ENCODE measurements at places on chromosomes 2 and 18. TPM values are rescaled to one million over a fixed set of nuclear protein-coding genes. Genes with fewer than 3 reads are reported as not detected.
A peak's percentile ranks its signal among the peaks of the same experiment; 100 is the strongest.

LYG2 gene
- not detected for polyA plus RNA-seq

RAPGEF4 gene
- polyA plus RNA-seq: 1.3 TPM

DNA sequence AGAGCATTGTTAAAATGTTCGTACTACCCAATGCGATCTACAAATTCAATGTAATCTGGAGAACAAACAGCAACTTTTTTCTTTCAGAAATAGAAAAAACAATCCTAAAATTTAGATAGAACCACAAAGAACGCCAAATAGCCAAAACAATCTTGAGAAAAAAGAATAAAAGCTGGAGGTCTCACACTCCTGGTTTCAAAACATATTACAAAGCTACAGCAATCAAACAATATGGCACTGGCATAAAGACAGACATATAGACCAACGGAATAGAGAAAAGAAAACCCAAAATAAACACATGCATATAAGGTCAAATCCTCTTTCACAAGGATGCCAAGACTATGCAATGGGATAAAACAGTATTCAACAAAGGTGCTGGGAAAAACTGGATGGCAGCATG is 74.5 kb downstream of the MAP4K3 start:
- H3K4me1 ChIP-seq: no peaks in the 10 kb centered on the region
- DNase-seq: no peak
- H3K27me3 ChIP-seq: no peaks in the 10 kb centered on the region
- no peak overlapping the region for H3K27ac ChIP-seq
- H3K36me3 ChIP-seq: no peaks in the 10 kb centered on the region
- H3K4me3 ChIP-seq: no peak overlapping the region

GRCh38 chr2:212078103-212078502 is 460.5 kb downstream of the ERBB4 start:
- DNase-seq: no peak
- no peaks in the 10 kb centered on the region for H3K36me3 ChIP-seq
- no peak overlapping the region for H3K27ac ChIP-seq
- H3K4me3 ChIP-seq: no peak overlapping the region
- no peaks in the 10 kb centered on the region for H3K4me1 ChIP-seq

G6PC2 gene
- not detected for polyA plus RNA-seq

- peaks cover 4% of the 10 kb centered on the region for H3K4me1 ChIP-seq
- H3K4me3 ChIP-seq: peak overlapping the region; percentile 84
- peak overlapping the region; percentile 95 for H3K27ac ChIP-seq
- no peaks in the 10 kb centered on the region for H3K27me3 ChIP-seq
- no peak for DNase-seq
- H3K36me3 ChIP-seq: no peaks in the 10 kb centered on the region
Measured at GRCh38 chr2:95122197-95122551, 566 bp upstream of the MRPS5 start.

DNA sequence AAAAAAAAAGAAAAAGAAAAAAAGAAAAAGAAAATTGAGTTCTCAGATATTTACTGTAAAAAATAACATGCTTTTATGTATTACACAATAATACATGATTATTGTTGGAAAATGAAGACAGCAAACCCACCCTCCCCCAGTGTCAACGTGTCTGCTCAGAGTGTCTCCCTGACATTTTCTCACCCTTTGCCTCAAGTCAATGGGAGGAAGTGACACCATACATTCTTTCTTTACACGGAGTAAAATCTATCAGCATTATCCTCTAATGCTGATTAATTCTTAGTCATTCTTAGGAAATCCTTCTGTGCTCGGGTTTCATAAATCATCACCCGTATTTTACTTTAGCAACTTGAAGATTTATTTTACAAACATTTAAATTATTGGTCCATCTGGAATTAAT is 32.0 kb downstream of the CTAGE1 start:
- no peaks in the 10 kb centered on the region for H3K36me3 ChIP-seq
- H3K27me3 ChIP-seq: no peaks in the 10 kb centered on the region
- H3K4me1 ChIP-seq: peaks cover 16% of the 10 kb centered on the region
- no peak overlapping the region for H3K27ac ChIP-seq
- DNase-seq: no peak

DNA sequence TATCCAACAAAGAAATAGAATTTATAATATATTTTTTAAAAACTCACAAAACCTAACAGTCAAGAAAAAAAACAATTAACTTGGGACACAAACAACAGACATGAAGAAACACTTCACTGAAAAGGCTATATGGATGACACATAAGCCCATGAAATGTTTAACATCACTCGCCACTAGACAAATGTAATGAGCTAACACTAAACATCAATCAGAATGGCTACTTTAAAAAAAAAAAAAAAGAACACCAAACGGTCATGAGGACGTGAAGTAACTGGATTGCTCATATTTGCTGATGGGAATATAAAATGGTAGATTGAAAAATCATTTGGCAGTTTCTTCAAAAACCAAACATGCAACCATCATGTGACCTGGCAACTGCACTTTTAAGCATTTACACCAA is 97.3 kb upstream of the RGPD4 start:
- H3K4me1 ChIP-seq: no peaks in the 10 kb centered on the region
- DNase-seq: no peak
- H3K36me3 ChIP-seq: no peaks in the 10 kb centered on the region

DNA sequence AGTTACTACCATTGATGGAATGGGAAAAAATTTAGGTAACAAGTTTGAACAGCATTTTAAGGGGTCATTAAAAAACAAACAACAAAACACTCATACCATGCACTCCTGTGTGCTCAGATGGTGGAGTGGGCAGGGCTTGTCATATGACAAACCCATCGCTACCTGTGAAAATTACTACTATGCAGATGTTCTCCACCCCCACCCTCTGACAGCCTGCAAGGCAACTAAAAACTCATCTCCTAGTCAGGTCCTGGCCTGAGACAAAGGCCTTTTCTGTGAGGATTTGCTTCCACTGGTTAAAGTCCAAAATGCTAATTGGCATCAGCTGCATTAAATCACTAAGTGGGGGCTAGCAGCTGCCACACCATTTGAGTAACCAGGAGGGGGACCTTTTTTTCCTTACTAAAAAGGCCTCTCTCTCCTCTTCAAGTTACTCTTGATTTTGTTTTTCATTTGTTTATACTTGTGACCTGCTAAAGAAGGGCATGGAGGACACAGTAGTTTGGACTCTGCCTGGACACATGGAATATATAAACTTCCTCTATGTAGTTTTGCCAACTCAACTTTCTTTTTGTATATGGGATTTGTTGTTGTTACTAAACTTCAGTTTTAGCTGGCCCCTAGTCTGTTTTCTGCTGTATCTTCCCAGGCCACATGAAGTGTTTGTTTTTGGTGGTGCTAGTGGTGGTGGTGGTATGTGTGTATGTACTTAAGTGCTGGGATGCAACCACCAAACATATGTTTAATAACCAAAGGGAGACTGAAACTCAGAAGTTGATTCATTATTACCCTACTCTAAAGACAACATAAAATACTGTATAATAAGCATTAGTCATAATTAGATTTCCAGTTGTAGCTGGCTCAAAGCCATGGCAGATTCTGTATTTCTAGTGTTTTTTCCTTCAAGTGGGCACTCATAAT is 121.3 kb downstream of the MAP4K4 start:
- H3K27ac ChIP-seq: no peak overlapping the region
- H3K4me1 ChIP-seq: peaks cover 86% of the 10 kb centered on the region
- H3K27me3 ChIP-seq: no peaks in the 10 kb centered on the region
- no peak for DNase-seq
- H3K36me3 ChIP-seq: no peaks in the 10 kb centered on the region

GRCh38 chr2:124283096-124283495 is 258.0 kb downstream of the CNTNAP5 start:
- no peaks in the 10 kb centered on the region for H3K36me3 ChIP-seq
- H3K27me3 ChIP-seq: no peaks in the 10 kb centered on the region
- H3K4me3 ChIP-seq: no peak overlapping the region
- no peak overlapping the region for H3K27ac ChIP-seq

DNA sequence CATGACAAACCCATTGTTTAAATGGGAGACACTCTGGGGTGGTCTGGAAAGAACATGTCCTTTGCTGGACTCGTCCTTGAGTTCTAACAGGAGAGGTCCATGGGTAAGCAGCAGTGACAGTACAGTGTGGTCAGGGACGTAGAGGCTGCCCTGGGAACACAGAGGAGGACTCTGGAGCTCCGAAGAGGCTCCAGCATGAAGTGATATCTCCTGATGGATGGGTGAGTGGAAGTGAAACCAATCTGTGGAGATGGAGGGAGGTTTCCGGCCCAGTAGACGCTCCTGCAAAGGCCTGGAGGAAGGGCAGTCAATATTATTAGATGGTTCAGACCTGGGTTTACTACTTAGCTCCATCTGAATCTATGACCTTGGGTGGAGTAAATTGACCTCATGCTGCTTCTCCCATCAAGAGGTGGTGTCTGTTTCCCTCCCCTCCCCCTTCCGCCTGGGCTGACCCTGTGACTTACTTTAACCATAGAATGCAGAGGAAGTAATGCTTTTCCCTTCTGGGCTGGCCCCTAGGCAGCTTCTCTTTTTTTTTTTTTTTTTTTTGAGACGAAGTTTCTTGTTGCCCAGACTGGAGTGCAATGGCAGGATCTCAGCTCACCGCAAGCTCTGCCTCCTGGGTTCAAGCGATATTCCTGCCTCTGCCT is 2.3 kb upstream of the TFCP2L1 start:
- no peak overlapping the region for H3K27ac ChIP-seq
- H3K36me3 ChIP-seq: no peaks in the 10 kb centered on the region
- peaks cover 13% of the 10 kb centered on the region for H3K4me1 ChIP-seq
- no peak for DNase-seq
- peaks cover 14% of the 10 kb centered on the region for H3K27me3 ChIP-seq

- H3K36me3 ChIP-seq: no peaks in the 10 kb centered on the region
- H3K4me3 ChIP-seq: no peak overlapping the region
- no peak for DNase-seq
- H3K27me3 ChIP-seq: no peaks in the 10 kb centered on the region
- H3K27ac ChIP-seq: no peak overlapping the region
- peaks cover 4% of the 10 kb centered on the region for H3K4me1 ChIP-seq
Measured at GRCh38 chr2:28142386-28142785, 250.3 kb upstream of the FOSL2 start.

HRH4 gene
- not detected for polyA plus RNA-seq

RBKS gene
- polyA plus RNA-seq: 1.3 TPM

DNA sequence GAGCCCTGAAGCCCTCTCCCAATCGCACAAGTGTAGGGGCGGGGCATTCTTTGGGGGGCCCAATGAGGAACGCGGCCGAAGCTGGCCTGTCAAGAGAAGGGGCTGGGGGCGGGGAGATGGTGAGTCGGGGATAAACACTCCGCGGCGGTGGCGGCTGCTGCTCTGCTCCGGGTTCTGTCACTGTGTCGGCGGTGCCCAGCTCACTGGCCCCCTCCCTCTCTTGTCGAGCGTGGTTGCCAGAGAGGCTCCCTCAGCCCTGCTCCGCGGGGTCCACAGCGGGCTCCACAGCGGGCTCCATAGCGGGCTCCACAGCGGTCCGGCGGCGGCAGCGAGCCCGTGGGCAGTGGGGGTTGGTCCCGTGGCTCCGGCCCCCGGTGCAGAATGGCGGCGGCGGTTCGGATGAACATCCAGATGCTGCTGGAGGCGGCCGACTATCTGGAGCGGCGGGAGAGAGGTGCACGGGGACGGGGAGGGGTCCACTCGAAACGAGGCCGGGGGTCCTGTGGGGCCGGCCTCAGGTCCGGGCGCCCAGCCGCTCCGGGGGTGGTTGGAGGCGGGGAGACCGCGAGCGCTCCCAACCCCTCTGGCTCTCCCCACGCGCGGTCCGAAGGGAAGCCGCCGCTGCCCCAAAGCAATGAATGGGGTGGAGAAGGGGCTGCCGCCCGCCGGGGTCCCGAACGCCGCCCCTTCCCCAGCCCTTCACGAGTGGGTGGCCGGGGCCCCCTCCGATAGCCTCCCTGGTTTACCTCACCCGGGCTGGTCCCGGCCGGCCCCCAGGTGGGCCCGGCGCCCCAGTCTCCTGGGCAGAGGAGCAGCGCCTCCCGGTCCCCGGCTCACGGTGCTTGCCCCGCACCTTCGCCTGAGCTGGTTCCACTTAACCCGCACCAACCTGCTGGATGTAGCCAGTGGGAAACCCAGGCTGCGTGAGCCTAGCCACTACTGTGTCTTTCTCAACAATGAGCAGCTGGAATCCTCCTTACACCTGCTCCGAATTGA is at the start of gene MXD1:
TSS of gene MXD1 (plus strand) at position 160 of the 996 bp plus-strand sequence. CDS start at position 382, 222 bp downstream.
- H3K27ac ChIP-seq: peak within 1 kb of the TSS; percentile 96
- H3K27me3 ChIP-seq: no peaks in the 10 kb centered on the region
- peaks cover 8% of the 10 kb centered on the region for H3K4me1 ChIP-seq

HOXD3 gene
- 0.04 TPM for polyA plus RNA-seq

RNF152 gene
- polyA plus RNA-seq: 3.9 TPM

GRCh38 chr2:210049831-210050230 is 47.4 kb downstream of the RPE start:
- DNase-seq: no peak
- H3K27me3 ChIP-seq: no peaks in the 10 kb centered on the region
- H3K4me1 ChIP-seq: no peaks in the 10 kb centered on the region

GRCh38 chr18:48713309-48713708 is 174.5 kb downstream of the CTIF start:
- peak; percentile 72 for DNase-seq
- H3K4me3 ChIP-seq: no peak overlapping the region
- no peaks in the 10 kb centered on the region for H3K27me3 ChIP-seq
- H3K4me1 ChIP-seq: peaks cover 69% of the 10 kb centered on the region
- H3K27ac ChIP-seq: peak overlapping the region; percentile 64

GRCh38 chr2:26568076-26568890 is 72.9 kb downstream of the CIB4 start:
- H3K4me3 ChIP-seq: no peak overlapping the region
- H3K27ac ChIP-seq: no peak overlapping the region
- H3K27me3 ChIP-seq: peaks cover 50% of the 10 kb centered on the region
- no peak for DNase-seq
- no peaks in the 10 kb centered on the region for H3K4me1 ChIP-seq
- no peaks in the 10 kb centered on the region for H3K36me3 ChIP-seq

IL1F10 gene
- not detected for polyA plus RNA-seq

DNA sequence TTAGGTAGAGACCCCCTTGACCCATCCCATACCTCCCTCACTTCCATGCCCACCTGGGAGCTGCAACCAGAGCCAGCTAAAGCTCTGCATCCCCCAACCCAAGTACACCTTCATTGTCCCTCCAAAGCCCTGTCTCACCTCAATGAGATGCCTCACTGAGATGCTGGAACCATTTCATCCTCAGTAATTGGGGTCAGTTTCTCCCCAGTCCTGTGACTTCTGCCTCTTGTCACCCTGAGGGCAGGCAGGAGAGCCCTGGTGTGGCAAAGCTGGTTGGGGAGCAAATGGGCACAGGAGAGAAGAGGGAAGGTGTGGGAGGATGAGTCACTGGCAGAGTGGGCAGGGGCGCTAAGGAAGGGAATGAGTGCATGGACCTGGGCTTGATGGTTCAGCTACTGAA is 27.9 kb upstream of the NT5DC4 start:
- no peak for DNase-seq
- H3K4me3 ChIP-seq: no peak overlapping the region
- no peaks in the 10 kb centered on the region for H3K27me3 ChIP-seq
- H3K36me3 ChIP-seq: no peaks in the 10 kb centered on the region

CFAP65 gene
- not detected for polyA plus RNA-seq

GRCh38 chr2:6524691-6525474 is 340.8 kb downstream of the CMPK2 start:
- no peak for DNase-seq
- no peaks in the 10 kb centered on the region for H3K27me3 ChIP-seq

FOXI3 gene
- not detected for polyA plus RNA-seq
